ENCODE measurements at places on chromosomes 7 and 10.

- DNase-seq, result no peak
- H3K27ac ChIP-seq, result peak overlapping the region; percentile 9
- no peak overlapping the region for H3K4me3 ChIP-seq
- no peaks in the 10 kb centered on the region for H3K27me3 ChIP-seq
- peaks cover 7% of the 10 kb centered on the region for H3K4me1 ChIP-seq
Measured at GRCh38 chr7:4665661-4666060, 16.4 kb upstream of the FOXK1 start.

DNA sequence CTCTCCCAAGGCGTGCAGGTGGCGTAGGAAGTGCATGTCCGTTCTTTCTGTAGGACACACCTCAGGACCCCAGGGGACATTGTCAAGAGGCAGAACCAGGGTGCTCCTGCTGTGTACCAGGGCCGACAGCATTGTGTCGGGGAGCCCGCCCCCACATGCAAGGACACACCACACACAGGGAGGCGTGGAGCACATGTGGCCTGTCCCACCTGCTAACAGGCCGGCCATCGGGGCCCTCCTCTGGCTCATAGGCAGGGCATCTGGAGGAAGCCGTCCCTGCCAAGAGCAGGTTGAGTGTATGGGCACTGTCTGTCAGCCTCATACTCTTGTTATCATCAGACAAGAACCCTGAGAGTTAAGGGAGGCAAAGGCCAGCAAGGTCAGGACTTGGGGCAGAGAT, 12.7 kb downstream of the RET start:
- H3K27me3 ChIP-seq, result no peaks in the 10 kb centered on the region
- H3K36me3 ChIP-seq, result no peaks in the 10 kb centered on the region
- H3K4me3 ChIP-seq, result no peak overlapping the region
- no peak for DNase-seq
- no peaks in the 10 kb centered on the region for H3K4me1 ChIP-seq
- no peak overlapping the region for H3K27ac ChIP-seq

- H3K36me3 ChIP-seq, result no peaks in the 10 kb centered on the region
- H3K27me3 ChIP-seq, result no peaks in the 10 kb centered on the region
- H3K4me1 ChIP-seq, result peaks cover 57% of the 10 kb centered on the region
- H3K4me3 ChIP-seq, result no peak overlapping the region
- no peak overlapping the region for H3K27ac ChIP-seq
- DNase-seq, result no peak
Measured at GRCh38 chr7:123725586-123726171, 23.1 kb downstream of the WASL start.

DNA sequence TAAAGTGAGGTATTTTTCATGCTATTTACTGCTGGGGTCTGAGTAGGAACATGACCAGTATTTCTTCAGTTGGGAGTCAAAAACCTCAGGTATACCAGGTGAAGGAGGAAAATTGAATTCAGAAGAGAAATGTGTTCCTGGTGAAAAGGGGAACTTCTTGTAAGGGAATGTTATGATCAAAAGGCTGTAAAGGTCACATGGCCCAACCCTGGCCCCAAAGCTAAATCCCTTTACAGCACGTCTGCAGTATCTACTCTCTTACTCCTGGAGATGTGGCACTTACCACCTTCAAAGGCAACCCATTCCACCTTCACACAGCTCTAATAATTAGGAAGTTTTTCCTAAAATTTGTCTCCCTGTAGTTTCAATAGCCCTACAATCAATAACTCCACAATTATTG, 15.2 kb downstream of the PIK3AP1 start:
- no peak overlapping the region for H3K4me3 ChIP-seq
- no peaks in the 10 kb centered on the region for H3K4me1 ChIP-seq
- H3K27me3 ChIP-seq, result no peaks in the 10 kb centered on the region
- H3K27ac ChIP-seq, result no peak overlapping the region

- H3K27me3 ChIP-seq, result no peaks in the 10 kb centered on the region
- no peaks in the 10 kb centered on the region for H3K36me3 ChIP-seq
- H3K4me1 ChIP-seq, result no peaks in the 10 kb centered on the region
- no peak overlapping the region for H3K4me3 ChIP-seq
- H3K27ac ChIP-seq, result no peak overlapping the region
- no peak for DNase-seq
Measured at GRCh38 chr10:44706745-44707144, 204.4 kb upstream of the TMEM72 start.

DNA sequence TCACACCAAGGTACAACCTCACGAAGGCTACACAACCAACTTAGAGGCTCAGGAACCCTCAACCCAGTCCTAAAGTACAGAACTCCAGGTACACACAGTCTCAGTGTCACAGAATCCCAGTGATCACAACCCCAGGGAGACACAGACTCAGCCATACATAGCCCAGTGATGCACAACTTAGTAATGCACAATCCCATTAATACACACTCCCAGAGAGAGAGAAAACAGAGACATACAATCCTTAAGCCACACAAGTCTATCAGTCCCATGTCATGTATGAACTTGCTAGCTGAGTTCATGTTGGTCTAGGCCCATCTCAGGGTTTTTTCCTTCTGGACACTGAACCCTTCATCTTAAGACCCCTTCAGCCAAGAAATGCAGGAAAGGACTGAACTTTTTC, 4.6 kb downstream of the KCNIP2 start:
- peaks cover 47% of the 10 kb centered on the region for H3K4me1 ChIP-seq
- H3K27me3 ChIP-seq, result no peaks in the 10 kb centered on the region
- no peaks in the 10 kb centered on the region for H3K36me3 ChIP-seq
- no peak for DNase-seq
- no peak overlapping the region for H3K4me3 ChIP-seq

DNA sequence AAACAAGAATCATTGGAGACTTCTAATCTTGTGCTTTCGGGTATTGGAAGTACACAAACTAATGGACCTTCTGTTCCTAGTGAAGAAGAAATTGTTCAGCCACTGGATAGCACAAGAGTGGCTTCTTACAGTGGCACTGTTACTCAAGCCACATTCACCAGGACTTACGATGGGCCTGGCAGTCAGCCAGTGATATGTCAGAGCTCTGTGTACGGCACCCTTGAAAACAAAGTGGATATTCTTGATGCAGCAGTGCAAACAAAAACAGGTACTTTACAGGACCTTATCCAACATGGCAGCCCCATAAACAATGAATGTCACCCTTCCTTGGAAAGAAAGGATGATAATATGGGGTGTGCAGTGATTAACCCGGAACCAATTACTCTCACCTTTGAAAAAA, 61.6 kb downstream of the TASOR2 start:
- no peaks in the 10 kb centered on the region for H3K4me1 ChIP-seq
- no peak overlapping the region for H3K4me3 ChIP-seq
- peaks cover 45% of the 10 kb centered on the region for H3K36me3 ChIP-seq
- no peak overlapping the region for H3K27ac ChIP-seq
- H3K27me3 ChIP-seq, result no peaks in the 10 kb centered on the region

GRCh38 chr7:128003167-128003566, 28.1 kb downstream of the LRRC4 start:
- H3K4me3 ChIP-seq, result no peak overlapping the region
- H3K27ac ChIP-seq, result no peak overlapping the region
- no peak for DNase-seq
- H3K27me3 ChIP-seq, result no peaks in the 10 kb centered on the region

DNA sequence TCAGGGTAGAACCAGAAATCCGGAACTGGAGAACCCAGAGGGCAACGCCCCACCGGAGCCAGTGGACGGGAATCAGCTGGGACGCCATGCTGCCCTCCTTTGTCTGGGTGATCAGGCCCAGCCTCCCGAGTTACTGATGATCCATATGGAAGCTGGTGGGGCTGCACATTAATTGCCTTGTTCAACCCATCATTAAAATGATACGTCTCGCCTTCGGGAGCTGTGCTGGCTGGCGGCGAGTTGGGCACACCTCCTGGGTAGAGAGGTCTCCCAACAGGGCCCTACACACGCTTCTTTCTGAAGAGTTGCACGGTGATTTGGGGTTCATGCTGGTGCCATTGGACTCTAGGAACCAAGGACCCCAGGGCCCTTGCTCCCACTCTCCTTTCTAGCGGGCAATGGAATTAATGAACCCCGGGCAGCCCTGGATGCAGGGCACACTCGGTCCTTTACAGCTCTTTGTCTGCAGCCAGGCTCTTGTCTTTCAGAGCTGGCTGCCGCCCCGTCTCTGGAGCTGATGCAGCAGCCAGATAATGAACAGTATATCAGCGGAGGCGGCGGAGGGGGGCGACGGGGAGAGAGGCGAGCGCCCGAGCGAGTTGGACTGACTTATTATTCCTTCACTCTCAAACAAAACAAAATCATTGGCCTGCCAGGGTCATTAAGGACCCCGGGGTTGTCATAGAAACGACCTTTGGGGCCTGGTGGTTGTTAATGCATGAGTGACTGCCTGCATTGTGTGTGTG, 412.2 kb upstream of the ZMIZ1 start:
- DNase-seq, result no peak
- H3K36me3 ChIP-seq, result no peaks in the 10 kb centered on the region
- no peaks in the 10 kb centered on the region for H3K27me3 ChIP-seq
- no peak overlapping the region for H3K4me3 ChIP-seq

- DNase-seq, result no peak
- no peak overlapping the region for H3K4me3 ChIP-seq
- H3K36me3 ChIP-seq, result no peaks in the 10 kb centered on the region
- H3K27ac ChIP-seq, result no peak overlapping the region
- no peaks in the 10 kb centered on the region for H3K27me3 ChIP-seq
Measured at GRCh38 chr10:32751582-32751981, 206.4 kb downstream of the ITGB1 start.

GRCh38 chr10:70317272-70317942, 33.6 kb upstream of the NPFFR1 start:
- H3K4me1 ChIP-seq, result peaks cover 16% of the 10 kb centered on the region
- H3K4me3 ChIP-seq, result no peak overlapping the region
- no peak overlapping the region for H3K27ac ChIP-seq

GRCh38 chr7:50309721-50310120, 5.2 kb downstream of the IKZF1 start:
- H3K27me3 ChIP-seq, result no peaks in the 10 kb centered on the region
- H3K27ac ChIP-seq, result no peak overlapping the region
- H3K4me3 ChIP-seq, result no peak overlapping the region
- no peaks in the 10 kb centered on the region for H3K4me1 ChIP-seq
- no peak for DNase-seq

GRCh38 chr7:23973264-23973663, 263.2 kb downstream of the STK31 start:
- no peaks in the 10 kb centered on the region for H3K27me3 ChIP-seq
- H3K27ac ChIP-seq, result no peak overlapping the region
- no peaks in the 10 kb centered on the region for H3K36me3 ChIP-seq

DNA sequence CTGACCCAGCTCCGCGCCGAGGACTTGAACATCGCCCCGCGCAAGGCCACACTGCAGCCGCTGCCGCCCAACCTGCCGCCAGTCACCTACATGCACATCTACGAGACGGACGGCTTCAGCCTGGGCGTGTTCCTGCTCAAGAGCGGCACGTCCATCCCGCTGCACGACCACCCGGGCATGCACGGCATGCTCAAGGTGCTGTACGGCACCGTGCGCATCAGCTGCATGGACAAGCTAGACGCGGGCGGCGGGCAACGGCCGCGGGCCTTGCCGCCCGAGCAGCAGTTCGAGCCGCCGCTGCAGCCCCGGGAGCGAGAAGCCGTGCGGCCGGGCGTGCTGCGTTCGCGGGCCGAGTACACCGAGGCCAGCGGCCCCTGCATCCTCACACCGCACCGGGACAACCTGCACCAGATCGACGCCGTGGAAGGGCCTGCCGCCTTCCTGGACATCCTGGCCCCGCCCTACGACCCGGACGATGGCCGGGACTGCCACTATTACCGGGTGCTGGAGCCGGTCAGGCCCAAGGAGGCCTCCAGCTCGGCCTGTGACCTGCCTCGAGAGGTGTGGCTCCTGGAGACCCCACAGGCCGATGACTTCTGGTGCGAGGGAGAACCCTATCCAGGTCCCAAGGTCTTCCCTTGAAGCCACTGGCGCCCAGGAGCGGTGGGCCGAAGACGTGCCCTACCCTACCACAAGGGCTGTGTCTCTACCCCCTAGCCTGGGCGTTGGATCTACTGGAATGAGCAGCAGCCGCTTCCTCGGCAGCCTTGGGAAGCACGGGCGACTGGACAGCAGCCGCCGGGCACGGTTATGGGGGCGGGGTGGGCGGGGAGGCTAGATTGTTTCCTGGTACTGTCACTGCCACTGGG, 945 bp downstream of the ADO start:
- H3K4me3 ChIP-seq, result peak overlapping the region; percentile 85
- H3K27ac ChIP-seq, result peak overlapping the region; percentile 91
- H3K36me3 ChIP-seq, result no peaks in the 10 kb centered on the region
- peaks cover 37% of the 10 kb centered on the region for H3K4me1 ChIP-seq
- H3K27me3 ChIP-seq, result no peaks in the 10 kb centered on the region

DNA sequence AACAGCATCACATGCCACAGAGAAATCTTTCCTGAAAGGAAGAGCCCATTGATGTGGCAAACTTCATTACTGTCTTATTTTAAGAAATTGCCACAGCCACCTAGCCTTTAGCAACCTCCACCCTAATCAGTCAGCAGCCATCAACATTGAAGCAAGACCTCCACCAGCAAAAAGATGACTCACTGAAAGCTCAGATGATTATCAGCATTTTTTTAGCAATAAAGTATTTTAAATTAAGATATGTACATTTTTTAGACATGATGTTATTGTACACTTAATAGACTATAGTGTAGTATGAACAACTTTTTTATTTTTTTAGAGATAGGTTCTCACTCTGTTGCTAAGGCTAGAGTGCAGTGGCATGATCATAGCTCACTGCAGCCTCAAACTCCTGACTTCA, 14.8 kb downstream of the STEAP1B start:
- no peak for DNase-seq
- H3K27me3 ChIP-seq, result no peaks in the 10 kb centered on the region
- H3K36me3 ChIP-seq, result no peaks in the 10 kb centered on the region
- peaks cover 4% of the 10 kb centered on the region for H3K4me1 ChIP-seq
- H3K4me3 ChIP-seq, result no peak overlapping the region

DNA sequence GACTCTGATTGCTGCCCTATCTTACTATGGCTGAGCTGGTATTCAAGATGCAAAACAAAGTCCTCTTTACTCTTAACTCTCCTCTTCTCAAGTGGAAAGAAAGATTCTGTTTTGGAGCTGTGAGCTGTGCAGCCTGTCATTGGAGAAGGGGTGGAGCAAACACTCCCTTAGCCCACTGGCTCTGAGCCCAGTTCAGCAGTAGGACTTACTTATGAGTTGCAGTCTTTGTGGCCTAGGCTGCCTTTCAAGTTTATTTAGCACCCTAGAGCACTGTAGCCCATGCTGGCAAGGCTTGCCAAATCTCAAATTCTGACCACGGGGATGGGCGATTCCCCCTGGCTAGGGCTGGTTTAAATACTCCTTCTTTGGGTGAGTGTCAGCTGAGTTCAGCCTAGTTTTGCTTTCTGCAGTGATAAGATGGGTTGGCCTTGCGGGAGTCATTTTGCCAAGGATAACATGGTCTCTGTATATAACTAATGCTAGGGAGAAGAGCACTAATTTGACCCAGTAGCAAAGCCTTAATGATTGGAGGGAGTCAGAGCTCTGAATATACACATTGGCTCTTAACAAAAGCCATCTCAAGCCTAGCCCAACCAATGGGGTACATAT, 110.2 kb downstream of the MYO3A start:
- no peaks in the 10 kb centered on the region for H3K36me3 ChIP-seq
- no peaks in the 10 kb centered on the region for H3K27me3 ChIP-seq
- H3K4me1 ChIP-seq, result peaks cover 13% of the 10 kb centered on the region
- H3K27ac ChIP-seq, result no peak overlapping the region
- DNase-seq, result no peak
- no peak overlapping the region for H3K4me3 ChIP-seq

- H3K4me1 ChIP-seq, result peaks cover 3% of the 10 kb centered on the region
- no peak overlapping the region for H3K4me3 ChIP-seq
- peaks cover 13% of the 10 kb centered on the region for H3K36me3 ChIP-seq
- H3K27ac ChIP-seq, result no peak overlapping the region
Measured at GRCh38 chr7:47369736-47370135, 212.2 kb downstream of the TNS3 start.

Measured in vagina (tissue), 2 donors.